ENCODE measurements at places on chromosomes 4 and X.
A peak's percentile ranks its signal among the peaks of the same experiment; 100 is the strongest.

DNA sequence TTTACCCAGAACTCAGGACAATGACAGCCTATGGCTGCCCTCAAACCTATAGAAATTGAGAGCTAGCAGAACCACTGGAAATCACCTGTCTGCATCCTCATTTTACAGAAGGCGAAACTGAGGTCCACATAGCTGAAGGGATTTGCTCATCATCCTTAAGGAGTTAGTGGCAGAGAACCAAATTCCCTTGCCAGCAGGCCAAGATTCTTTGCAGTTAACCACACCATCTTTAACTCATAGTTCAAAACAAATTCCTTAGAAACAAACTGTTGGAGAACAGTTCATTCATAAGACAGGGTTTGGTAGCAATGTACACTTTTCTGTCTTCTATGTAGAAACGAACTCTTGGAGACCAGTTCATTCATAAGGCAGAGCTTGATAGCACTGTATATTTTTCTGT is 37.9 kb upstream of the RAP2C start:
- DNase-seq = no peak

DNA sequence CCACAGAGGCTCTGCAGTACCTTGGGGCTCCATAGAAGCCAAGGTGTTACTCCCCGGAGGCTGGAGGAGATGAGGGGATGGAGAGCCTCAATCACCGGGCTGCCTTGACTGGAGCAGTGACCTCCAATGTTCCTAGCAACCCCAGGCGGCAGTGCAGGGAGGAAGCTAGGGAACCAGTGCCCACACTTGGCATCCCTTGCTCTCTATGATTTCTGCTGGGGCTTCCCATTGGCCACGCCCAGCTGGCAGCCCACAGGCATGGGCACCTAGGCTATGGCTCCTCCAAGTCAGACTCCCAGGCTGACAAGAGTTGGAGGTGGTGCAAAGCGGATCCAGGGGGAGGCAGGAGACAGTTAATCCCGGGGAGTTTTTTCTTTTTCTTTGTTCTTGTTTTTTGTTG is 229.7 kb downstream of the EVC2 start:
- no peak for DNase-seq

DNA sequence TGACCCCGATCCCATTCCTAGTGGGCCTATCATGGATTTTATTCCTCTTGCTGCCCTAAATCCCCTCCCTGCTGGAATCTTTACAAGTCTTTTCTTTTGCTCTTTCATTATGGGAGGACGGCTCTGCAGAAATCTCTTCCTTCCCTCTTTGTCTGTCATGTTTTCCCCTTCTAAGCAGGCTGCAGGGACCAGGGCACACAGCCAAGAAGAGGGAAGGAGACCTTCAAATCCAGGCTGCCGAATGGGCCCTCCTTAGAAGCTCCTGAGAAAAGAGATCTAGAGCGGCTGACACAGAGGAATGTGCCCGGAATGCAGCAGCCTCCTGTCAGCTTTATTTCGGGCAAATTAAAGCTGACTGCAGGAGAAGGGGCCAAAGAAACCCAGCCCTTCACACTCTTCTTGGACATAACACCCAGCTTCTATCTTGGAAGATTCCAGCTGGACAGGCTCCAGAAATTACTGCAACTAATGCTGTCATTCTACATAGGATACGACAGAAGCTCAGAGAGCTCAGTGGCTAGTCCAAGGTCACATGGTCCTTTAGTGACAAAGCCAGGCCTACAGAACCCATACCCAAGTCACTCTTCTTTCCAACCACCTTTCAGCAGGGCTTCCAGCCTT is 187.8 kb upstream of the NHS start:
- peak; percentile 25 for DNase-seq

DNA sequence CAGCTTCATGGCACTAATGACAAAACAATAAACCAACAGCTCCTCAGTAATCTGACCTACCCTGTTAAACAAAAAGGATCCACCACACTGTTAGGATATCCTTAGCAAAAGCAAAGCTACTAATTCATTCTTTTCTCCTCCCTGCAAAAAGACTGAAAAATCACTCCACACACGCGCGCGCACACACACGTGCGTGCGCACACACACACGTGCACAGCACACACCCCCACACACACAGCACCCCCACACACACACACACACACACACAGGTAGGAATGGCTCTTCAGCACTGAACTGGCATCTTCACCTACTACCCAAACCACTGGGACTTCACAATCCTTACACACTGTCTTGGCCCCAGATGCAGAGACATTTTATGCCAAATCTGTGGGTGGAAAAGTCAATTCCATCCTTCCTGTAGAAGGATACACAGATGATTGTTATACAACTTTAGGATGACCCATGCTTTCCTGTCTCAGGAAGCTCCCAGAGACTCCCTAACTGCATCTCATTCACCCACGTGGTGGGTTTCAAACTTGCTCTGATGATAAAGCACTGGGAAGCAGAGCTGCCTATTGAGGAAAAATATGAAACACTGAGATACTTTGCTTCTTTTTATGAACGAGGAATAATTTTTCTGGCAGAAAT is 102.5 kb downstream of the TSPAN5 start:
- peak; percentile 90 for DNase-seq

DNA sequence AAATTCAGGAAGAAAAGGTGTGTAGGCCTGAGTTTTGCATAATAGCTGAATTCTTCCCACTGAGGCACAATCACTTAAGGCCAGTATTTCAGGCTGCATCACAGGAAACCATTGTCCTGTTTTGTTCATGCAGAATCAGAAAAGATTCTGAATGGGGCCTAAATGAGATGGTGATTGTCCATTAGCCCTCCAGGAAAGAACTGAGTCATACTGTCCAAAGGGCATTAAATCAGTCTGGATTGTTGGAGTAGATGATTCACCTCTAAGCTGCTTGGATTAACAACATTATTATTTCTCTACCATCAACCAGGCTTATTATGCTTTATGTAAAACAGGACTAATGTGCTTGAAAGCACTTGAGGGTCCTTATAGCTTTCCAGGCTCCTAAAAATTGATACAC is 36.2 kb downstream of the CT47B1 start:
- peak; percentile 4 for DNase-seq

GRCh38 chrX:149643496-149643895 is 11.9 kb upstream of the TMEM185A start:
- no peak for DNase-seq

Measured in A673 (cell line).